ENCODE measurements at places on chromosomes 4 and X. TPM values are rescaled to one million over a fixed set of nuclear protein-coding genes. Genes with fewer than 3 reads are reported as not detected.

The DAPP1 gene
- 22.6 TPM for total RNA-seq

DNA sequence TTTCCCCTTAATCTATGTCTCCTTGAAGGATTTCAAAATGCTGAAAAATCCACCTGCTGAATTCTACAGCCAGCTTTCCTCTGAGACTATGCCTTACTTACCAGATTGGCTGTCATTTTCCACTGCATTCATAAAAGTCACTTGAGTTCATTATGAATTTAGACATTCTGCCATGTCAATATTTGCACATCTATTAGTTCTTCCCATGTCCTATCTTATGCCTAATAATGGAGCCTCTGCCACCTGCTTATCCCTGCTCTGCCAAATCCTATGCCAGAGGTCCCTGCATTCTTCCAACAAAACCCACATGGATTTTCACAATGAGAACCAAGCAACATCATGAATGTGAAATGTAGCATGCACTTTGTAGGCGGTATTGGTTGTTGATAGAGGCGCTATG is 42.6 kb downstream of the GASK1B start:
- H3K4me3 ChIP-seq = no peak overlapping the region
- H3K27ac ChIP-seq = no peak overlapping the region
- H3K4me1 ChIP-seq = peaks cover 38% of the 10 kb centered on the region
- no peaks in the 10 kb centered on the region for H3K27me3 ChIP-seq
- no peak for DNase-seq

GRCh38 chrX:151167791-151168345 is 8.5 kb upstream of the GPR50 start:
- H3K27me3 ChIP-seq = no peaks in the 10 kb centered on the region
- H3K4me1 ChIP-seq = no peaks in the 10 kb centered on the region
- DNase-seq = no peak
- H3K4me3 ChIP-seq = no peak overlapping the region
- no peak overlapping the region for H3K27ac ChIP-seq

GRCh38 chr4:109611045-109611646 is 51.1 kb downstream of the MCUB start:
- no peak for DNase-seq
- no peaks in the 10 kb centered on the region for H3K36me3 ChIP-seq
- no peaks in the 10 kb centered on the region for H3K4me1 ChIP-seq
- no peak overlapping the region for H3K4me3 ChIP-seq
